ENCODE measurements at places on chromosomes 3 and 15.

DNA sequence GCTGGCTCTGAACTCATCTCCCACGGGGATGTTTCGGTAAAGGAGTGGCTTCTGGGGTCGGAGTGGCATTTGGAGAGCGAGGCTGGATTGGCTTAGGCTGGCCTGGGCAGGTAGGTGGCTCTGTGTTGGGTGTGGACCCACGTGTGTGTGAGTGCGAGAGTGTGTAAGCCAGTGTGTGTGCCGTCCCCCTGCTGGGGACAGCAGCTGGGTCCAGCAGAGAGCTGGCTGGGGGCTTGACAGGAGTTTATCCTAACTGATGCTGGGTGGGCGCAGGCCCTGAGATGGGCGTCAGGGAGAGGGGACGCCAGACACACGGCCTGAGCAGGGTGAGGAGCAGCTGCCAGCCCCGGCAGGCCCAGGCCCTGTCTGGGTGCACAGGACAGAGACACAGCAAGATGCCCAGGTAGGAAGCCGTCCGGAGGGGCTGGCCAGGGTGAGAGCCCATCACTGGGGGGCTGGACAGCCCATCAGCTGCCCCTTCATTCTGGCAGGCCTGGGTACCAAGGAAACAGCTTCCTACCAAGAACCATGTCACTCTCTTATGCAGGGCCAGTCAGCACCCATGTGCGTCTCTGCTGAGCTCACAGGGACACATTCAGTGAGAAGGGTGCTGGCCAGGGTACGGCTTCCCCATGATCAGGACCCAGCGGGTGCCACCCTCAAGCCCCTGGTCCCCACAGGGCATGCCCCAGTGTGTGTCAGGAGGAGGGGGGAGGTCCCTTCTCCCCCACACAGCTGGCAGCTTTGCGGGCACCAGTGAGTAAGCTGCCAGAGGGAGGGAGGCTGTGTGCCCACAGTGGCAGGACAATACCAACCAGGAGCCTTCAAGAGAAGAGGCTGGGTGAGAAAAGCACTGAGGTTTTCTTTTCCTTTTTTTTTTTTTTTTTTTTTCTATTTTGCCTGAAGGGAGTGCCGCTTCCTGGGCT, 1.1 kb downstream of the PAK6 start:
- DNase-seq = no peak

- DNase-seq = no peak
These were observed 55.5 kb upstream of the FSTL1 start for GRCh38 chr3:120506076-120506827.

GRCh38 chr3:25820366-25820765, 30.5 kb downstream of the OXSM start:
- no peak for DNase-seq

GRCh38 chr3:113271189-113271588, 59.8 kb downstream of the BOC start:
- DNase-seq = no peak

DNA sequence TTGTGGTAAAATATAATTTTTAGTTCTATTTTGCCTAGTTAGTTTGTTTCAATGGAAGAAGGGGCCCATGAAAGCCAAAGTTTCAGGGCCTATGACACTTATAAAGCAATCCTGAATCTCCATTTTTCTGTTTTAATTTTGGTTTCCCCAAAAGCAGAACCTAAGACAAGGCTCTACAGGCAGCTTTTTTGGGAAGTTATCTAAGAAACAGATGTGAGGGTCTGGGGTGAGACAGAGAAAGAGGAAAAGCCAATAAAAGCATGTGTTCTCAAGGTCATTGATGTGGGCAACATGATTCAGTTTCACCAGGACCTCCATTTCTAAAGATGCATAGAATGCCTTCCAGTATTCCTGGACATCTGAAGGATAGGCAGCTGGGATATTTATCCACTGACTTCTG, 598.5 kb downstream of the PDCD6IP start:
- DNase-seq = no peak

- DNase-seq = no peak
These were observed 457.9 kb downstream of the SI start for GRCh38 chr3:164620423-164620822.

- DNase-seq = no peak
These were observed 570 bp upstream of the NEDD4 start for GRCh38 chr15:55993804-55994560.
